CD14-positive monocyte (primary cell): ENCODE measurements at places on chromosomes 5 and 9.

DNA sequence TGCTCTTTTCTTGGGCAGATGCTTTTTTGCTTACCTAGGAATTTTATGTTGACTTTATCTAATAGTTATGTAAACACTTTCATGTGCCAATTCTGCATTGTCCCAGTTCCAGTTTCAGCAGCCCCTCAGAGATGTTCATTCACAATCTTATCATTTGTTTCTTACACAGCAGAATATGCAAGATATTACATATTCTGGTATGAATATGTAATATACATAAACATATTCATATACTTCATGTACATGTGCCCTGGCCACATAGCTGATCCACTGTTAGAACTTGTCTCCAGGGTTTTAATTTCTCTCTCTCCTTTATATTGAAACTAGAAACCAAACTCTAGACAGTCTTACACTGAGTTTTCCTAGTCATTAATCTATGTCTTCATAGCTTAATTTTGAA, 90.2 kb upstream of the PARP8 start:
- no peak for DNase-seq

DNA sequence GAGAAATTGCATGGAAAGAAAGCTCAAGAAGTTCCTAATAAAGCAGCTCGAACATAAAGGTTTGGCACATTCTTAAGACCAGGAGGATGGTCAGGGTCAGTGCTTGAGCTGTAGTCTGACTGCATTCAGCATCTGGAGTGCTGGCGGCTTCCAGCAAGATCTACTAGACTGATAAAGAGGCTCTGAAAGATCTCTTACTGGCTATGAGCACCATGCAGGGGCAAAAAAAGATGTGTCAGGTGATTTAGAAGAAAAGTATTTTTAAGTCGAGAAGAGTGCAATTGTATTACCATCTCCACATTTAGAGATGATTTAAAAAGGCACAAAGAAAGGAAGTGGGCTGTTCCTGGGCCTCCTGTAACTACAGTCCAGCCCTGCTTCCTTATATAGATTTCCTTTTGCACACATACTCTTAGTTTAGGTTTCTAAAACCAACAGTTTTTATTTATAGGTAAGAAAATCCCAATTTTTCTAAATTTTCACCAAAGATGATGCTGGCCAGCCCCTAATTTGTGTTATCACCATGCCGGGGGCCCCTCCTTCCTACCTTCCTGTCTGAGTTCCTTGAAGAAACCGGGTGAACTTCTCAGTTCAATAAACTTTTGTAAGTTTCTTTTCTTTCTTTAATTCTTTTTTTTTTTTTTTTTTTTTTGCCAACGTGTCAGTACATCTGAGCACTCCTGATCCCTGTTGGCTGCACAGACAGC, 65.9 kb upstream of the PLPP1 start:
- no peak for DNase-seq

DNA sequence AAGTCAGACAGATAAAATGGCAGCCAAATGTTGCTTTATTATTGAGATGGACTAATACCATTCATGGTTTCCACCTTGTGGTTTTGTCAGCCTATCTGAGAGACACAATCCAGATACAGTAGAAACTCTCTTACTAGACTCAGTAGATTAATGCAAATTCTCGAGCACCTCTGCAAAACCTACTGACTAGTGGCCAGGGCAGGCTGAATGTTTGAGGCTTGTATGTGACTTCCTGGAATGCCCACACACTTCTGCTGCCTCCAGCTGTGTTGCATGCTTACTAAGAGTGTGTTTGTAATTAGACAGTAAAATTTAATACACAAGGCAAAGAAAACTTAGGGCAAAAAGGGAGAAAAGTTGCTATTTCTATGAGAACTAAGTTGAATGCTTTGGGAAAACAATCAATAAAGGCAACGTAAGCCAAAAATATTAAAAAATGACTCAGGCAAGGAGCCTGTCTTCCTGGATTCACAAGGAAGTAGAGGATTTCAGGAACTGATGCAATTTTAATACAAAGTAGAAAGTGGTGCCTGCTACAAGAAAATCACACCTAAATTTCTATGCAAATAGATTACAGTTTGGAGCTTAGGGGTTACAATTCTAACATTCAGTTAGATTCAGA, 30.2 kb upstream of the CCNG1 start:
- DNase-seq: no peak

GRCh38 chr9:93230601-93231000, 46.7 kb downstream of the WNK2 start:
- no peak for DNase-seq

- DNase-seq: no peak
Observed at GRCh38 chr9:38244971-38245370, 147.5 kb upstream of the ALDH1B1 start.
